A673 (cell line): ENCODE measurements at places on chromosomes 12 and 14. TPM values are rescaled to one million over a fixed set of nuclear protein-coding genes. Genes with fewer than 3 reads are reported as not detected.

Gene NEUROD4
- not detected in 2 replicates for total RNA-seq

Gene RND1
- total RNA-seq: 2.0 and 2.7 TPM in 2 replicates

Gene LALBA
- not detected in 2 replicates for total RNA-seq

Gene PTGER2
- total RNA-seq: not detected in 2 replicates

Gene FSCB
- not detected in 2 replicates for total RNA-seq

Gene TEX22
- total RNA-seq: 2.1 and 2.7 TPM in 2 replicates

Gene SLC25A47
- not detected in 2 replicates for total RNA-seq

Gene PLCZ1
- not detected in 2 replicates for total RNA-seq

Gene TRAFD1
- 35.2 and 37.8 TPM in 2 replicates for total RNA-seq
